ENCODE measurements at places on chromosomes 5 and 9. TPM values are rescaled to one million over a fixed set of nuclear protein-coding genes. Genes with fewer than 3 reads are reported as not detected.

DNA sequence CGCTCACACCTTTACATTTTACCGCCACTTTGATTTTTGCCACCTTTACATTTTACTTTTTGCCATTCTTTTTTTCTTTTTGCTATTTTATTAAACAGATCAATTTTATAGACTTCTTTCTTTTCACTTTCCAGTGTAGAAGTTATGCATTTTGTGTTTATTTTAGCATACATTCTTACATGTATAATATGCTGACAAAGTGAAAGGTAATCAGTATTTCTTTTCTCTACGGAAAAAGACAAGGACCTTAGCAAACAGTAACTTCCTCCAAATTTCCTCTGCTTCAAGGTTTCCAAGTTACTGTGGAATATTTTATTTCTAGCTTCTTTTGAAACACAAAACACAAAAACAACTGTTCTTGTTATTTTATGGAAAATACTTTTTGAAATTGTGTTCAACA, 97.0 kb downstream of the CEMIP2 start:
- DNase-seq = no peak

Gene IL9
- total RNA-seq = not detected

Gene THOC3
- 87.8 TPM for total RNA-seq

GRCh38 chr5:67152400-67152799, 44.2 kb downstream of the CD180 start:
- no peak for DNase-seq

DNA sequence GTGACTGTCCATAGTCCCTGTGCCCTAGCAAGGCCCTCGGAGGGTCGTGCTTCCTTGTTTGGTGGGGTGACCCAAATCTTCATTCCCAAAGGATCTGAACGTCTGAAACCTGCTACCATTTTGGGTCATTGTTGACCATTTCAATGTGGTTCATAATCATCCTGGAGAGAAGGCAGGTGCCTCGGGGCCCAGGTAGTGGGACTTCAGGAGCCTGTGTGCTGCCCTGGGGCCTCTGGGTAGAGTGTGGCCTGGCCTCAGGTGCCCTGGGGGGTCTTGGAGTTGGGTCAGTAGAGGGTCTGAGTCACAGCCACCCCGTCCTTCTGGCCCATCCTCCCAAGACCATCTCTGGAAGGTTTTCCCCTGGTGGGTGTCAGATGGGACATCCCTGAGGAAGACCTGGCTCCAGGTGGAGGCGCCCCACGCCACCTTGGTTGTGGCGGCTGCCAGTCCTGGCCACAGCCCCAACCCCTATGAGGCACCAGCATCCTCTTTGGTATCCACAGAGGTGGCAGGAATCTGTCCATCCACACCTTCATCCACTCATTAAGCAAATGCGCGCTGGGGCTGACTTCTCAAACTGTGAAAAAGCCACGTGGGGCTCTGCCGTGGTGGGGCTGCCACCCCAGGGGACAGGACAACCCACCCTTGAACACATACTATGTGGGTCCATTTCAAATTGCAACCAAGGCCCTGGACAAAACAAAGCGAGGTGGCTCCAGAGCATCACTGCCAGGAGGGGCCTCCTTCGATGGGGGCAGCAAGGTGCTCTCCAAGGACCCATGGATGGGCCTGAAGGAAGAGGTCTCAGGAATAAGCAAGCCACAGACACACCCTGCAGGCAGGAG, 41.6 kb upstream of the FCN1 start:
- no peak for DNase-seq

Gene PAEP
- total RNA-seq = not detected

Gene MARCOL
- total RNA-seq = not detected

Gene INSL4
- total RNA-seq = 0.54 TPM

DNA sequence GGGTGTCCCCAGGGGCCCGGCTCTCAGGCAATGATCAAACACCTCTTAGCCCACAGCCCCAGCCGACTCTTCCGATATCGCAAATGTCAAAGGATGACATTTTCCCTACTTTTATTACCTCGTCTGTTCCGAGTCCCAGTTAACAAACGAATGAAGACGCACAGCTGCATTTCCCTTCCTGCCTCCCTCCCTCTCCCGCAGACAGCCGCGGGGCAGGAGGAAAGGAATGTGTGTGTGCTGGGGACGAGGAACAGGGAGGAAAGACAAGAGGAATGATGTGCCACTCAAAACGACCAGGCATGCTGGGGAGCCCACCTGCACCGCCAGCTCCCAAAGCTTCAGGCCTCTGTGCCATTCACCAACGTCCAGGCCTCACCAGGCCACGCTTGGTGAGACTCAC, 125.9 kb upstream of the SARDH start:
- DNase-seq = no peak

Gene CNOT6
- 57.1 TPM for total RNA-seq

- no peak for DNase-seq
Measured at GRCh38 chr5:149278451-149279210, 7.0 kb downstream of the AFAP1L1 start.

Gene ZFP37
- total RNA-seq = 1.3 TPM

DNA sequence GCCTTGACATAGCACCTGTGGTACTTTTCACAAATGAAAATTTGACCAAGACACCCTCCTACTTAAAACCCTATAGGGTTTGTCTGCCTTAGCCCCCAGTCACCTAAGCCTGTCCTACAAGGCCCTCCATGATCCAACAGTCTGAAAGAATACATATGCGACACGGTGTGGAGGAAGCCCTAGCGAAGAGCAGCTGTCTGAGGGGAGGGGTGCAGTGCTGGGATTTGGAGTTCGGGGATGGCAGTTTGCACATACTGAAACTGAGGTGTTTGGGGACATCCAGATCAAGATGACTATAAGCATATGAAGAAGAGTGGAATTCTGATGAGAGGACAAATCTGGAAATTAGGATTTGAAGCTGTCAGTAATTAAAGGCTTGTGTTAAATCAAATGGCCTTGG, 7.2 kb upstream of the MYORG start:
- no peak for DNase-seq

DNA sequence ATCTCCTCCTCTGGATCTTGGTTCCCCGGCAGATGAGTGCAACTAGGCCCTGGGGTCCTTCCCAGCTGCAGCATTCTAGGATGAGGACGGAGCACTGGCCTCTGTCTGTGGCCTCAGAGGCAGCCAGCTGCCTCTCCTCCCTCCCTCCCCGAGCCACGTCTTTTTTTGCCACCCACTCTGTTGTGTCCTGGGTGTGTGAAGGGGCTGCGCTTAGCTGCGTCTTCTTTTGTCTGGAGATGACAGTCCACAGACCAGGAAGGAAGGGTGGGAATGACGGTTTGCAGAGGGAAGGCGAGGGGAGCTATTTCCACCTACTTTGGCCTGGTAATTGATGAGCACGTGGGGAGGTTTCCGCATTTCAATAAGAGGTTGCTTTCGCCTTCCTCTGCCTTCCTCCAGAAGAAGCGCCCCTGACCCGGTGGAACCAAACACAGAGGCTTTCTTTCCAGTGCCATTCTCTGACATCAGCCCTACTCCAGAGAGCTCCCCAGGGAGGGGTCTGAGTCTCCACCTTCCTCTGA, 34.5 kb upstream of the GABRP start:
- DNase-seq = no peak

Gene MELK
- 20.8 TPM for total RNA-seq

DNA sequence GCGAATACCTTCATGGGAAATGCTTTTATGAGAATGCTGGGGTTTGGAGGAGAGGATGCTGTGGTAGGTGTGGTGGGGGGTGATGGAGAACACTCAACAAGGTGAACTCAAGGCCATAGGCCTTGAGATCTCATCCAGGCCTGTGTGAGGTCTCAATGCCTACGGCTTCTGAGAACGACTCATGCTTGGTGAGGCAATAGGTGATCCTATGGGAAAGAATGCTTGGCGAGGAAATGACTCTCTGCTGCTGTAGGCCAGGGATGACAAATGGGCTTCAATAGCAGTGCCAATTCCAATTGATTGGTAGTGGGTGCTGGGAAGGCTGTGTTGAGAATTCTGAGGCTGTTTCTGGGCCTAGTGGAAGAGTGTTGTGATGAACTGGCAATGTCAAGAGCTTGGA, 280.2 kb upstream of the CLINT1 start:
- DNase-seq = no peak

DNA sequence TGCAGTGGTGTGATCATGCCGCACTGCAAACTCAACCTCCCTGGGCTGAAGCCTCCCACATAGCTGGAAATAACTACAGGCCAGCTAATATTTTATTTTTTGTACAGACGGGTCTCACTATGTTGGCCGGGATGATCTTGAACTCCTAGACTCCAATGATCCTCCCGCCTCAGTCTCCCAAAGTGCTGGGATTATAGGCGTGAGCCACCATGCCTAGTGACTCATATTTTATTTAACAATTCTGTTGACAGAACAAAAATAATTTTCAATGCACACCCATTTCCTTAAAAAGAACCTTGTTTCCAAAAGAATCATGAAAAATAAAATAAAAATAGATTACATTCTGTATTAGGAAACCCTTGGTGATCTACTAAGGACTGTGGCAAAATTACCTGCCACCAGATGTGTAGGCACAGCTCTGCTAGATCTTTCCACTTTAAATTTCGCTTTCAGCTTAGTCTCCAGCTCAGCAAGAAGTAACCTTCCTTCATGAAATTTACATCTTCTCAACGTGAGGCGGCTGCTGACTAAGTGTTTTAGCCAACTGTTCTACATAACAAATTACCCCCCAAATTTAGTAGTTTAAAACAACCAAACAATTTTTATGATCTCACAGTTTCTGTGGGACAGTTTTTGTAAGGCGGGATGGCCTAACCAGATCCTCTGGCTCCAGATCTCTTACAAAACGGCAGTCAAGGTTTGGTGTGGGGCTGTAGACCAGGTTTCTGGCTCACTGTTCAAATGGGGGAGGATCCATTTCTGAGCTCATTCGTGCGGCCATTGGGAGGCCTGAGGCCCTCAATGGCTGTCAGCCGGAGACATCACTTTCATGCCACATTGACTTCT, 32.6 kb upstream of the GOLPH3 start:
- no peak for DNase-seq

DNA sequence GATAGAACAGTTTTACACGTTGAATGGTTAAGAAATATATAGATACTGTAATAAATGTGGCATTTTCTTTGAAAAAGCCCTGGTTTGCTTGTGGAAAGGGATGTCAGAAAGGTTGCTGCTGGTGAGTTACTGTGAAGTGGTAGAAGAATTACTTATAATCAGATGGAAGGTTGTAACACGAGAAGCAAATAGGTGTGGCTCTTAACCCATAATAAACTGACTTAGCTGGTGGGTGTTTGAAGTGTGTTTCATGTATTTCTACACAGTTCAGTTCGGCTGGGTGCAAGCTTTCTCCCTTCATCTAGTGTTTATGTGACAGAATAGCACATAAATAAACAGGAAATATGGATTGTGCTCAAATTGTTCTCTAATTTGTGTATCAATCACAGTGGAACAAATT, 5.5 kb downstream of the CNOT6 start:
- DNase-seq = no peak

Gene PRDM9
- not detected for total RNA-seq

GRCh38 chr5:10999714-11000113, 238.7 kb upstream of the DAP start:
- no peak for DNase-seq

DNA sequence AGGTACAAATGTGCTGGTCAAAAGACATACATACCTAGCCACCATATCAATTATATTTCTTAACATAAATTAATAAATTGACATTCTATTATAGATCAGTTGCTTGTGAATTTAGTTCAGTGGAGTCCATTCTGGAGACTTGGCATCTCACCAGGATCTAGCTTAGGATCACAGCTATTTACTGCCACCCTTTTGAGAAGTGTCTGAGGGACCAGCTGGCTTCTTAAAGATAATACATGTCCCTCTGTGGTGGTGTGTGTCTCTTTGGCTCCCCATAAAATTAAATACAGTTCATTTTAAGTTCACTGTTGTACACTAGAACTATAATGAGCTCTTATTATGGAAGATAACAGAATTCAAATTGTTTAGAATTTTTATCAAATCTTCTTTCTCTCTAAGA, 290.7 kb downstream of the PRELID2 start:
- no peak for DNase-seq

DNA sequence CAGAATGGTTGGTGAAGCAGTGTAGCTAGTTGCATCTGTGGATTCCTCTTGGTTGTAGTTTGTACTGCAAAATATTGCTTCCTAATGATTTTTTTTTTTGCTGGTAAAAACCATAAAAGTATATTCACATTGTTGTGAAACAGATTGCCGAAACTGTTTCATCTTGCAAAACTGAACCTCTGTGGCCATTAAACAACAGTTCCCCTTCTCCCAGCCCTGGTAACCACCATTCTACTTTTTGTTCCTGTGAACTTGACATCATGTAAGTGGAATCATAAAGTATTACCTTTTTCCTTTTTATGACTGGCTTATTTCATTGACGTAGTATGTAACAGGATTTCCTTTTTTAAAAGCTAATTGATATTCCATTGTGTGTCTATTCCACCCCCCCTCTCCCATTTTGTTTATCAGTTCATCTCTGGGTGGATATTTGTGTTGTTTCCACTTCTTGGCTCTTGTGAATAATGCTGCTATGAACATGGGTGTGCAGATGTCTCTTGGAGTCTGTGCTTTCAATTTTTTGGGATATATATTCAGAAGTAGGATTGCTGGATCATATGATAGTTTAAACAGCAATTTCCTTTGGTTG, 11.8 kb downstream of the SUB1 start:
- DNase-seq = no peak

DNA sequence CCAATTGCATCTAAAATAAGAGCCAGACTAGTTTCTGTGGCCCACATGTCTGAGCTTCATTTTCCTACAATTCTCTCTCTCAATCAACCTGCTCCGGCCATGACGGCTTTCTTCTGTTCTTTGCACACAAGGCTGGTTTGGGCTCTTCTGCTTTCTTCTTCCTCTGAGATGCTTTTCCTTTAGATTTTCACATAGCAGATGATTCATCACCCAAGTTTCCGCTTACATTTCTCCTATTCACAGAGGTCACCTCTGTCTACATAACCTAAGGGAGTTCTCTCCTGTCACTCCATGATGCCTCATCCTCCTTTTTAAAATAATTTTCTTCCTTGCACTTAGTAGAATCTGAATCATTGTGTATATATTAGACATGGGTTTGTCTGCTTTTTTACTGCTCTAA, 334.6 kb upstream of the TUSC1 start:
- DNase-seq = no peak
